ENCODE measurements at places on chromosomes 13 and 19.

DNA sequence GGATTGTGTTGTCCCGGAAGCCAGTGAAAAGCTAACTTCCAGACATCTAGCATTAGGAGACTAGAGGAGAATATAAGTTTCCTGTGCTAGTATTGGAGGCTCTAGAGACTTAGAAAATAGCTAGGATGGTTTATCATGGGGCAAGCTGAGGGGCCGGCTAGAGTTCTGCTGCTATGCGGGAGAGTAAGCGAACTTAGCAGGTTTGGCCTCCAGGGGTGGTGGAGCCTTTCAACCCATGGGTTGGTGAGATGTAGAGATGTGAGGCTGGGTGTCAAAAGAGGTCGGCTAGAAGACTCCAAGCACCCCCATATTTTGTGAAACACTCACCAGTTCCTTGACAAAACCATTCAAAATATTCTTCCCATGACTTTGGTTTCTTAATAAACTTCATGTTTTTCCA, 4.4 kb downstream of the SULT2A1 start:
- no peak for DNase-seq

DNA sequence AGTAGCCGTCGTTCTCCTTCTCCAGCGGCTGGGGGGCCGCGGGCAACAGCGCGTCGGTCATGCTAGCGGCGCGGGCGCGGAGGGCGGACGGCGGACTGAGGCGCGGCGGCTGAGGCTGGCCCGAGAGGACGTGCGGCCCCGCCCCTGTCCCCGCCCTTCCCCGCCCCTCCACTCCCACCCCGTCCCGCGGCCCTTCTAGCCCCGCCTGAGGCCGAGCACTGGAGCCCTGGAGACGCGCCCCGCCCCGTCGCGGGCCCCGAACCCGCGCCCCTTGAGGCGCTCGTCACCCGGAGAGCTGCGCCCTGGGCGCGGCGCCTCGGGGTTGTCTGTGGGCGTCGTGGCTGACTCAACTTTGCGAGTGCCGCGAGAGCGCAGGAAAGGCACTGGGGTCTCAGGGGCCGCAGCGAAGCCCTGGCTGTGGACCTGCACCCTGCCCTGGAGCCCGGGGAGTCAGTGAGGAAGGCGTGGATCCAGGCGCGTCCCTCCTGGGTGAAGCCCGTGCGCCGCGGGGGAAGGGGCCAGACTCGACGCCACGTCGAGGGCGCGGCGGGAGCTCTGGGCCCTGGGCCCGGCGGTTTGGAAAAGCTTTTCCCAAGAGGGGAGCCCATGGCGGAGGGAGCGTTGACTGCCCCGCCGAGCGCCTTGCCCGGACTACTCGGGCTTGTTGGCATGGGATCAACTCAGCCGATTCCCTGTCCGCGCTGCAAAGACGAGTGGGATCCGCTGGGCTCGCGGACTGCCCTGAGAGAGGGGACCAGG, at the start of gene RHPN2:
TSS of gene RHPN2 (minus strand) at position 97 of the 759 bp plus-strand sequence. CDS start at position 61, 36 bp downstream.
- no peak for DNase-seq

DNA sequence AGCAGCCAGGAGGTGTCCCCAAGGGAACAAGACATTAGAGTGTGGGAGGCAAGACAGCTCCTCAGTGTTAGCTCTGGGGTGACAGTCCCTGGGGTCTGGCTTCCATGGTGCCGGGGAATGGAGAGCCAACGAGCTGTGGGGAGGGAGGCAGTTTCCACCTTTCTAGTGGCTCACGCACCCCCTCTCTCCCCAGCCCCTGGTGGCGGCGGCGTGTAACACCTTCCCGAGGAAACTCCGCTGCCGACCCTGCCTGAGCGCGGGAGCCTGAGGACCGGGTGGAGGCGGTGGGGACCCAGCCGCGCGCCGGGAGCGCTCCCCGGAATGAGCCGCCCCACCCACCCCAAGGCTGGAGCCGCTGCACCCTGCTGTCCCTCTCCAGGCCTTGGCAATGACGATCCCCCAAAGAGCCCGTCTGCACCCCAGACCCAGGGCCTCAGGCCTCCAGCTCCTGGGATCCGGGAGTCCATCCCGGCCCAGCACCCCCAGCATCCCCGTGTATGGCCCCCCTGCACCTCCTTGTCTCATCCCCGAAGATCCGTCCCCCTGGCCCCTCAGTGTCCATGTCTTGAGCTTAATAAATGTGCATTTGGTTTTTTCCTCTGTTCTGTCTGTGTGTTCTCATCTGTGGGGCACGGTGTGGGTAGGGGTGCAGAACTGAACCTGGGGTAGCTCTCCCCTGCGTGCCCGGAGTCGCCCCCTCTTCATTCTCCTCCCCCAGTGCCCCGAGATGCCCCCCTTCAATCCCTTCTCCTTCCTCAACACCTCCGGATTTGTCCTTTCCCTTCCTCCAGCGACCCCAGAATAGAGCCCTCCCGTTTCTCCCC, 622 bp upstream of the FXYD5 start:
- no peak for DNase-seq

DNA sequence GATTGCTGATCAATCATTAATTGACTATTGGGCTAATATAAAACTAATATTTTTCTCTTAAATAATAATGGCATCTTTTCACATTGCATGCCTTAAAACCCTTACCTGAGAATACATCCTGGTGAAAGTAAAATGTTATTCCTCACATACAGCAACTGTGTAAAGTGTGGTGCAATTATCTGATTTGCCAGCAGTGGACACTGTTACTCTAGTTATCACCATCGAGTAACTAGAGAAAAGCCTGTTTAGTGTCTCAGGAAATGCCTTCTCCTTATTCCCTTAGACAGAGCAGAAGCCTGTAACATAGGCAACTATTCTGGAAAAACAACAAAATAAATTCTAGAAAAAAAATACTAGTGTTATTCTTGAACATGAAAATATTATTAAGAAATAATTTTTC, 459.8 kb downstream of the FGF14 start:
- DNase-seq, result no peak

- DNase-seq, result no peak
These were observed 22.4 kb upstream of the PLAUR start for GRCh38 chr19:43692385-43692784.

GRCh38 chr13:43676320-43676719, 110.5 kb downstream of the ENOX1 start:
- no peak for DNase-seq

- no peak for DNase-seq
These were observed 2041.4 kb downstream of the PCDH9 start for GRCh38 chr13:65188721-65189120.

DNA sequence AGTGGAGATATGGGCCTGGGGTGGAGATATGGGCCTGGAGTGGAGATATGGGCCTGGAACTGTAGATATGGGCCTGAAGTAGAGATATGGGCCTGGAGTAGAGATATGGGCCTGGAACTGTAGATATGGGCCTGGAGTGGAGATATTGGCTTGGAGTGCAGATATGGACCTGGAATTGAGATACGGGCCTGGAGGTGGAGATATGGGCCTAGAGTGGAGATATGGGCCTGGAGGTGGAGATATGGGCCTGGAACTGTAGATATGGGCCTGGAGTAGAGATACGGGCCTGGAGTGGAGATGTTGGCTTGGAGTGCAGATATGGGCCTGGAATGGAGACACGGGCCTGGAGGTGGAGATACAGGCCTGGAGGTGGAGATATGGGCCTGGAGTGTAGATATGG, 402 bp downstream of the KIR3DL3 start:
- no peak for DNase-seq

DNA sequence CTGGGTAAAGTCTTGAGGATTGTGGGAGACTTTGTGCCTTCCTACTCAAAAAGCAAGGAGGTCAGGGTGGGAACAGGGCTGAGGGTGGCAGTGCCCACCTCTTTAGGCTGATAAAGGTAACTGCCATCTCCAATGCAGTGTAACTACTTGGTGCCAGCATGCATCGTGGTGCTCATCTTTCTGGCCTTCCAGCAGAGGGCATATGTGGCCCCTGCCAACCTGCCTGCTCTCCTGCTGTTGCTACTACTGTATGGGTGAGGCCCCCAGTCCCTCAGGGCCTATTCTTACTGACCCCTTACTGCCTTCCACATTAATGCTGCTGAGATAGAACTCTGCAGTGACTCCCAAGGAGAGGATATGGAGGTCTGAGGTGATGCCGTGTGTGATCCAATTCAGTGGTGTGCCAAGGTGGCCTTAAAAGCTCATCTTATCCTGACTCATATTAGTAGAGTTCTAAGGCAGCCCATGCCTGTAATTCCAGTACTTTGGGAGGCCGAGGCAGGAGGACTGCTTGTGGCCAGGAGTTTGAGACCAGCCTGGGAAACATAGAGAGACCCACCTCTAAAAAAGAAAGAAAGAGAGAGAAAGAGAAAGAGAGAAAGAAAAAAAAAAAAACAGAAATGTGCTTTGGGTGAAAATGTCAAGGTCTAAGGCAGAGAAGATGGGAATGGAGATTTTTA, 9.7 kb upstream of the ARHGAP45 start:
- no peak for DNase-seq

DNA sequence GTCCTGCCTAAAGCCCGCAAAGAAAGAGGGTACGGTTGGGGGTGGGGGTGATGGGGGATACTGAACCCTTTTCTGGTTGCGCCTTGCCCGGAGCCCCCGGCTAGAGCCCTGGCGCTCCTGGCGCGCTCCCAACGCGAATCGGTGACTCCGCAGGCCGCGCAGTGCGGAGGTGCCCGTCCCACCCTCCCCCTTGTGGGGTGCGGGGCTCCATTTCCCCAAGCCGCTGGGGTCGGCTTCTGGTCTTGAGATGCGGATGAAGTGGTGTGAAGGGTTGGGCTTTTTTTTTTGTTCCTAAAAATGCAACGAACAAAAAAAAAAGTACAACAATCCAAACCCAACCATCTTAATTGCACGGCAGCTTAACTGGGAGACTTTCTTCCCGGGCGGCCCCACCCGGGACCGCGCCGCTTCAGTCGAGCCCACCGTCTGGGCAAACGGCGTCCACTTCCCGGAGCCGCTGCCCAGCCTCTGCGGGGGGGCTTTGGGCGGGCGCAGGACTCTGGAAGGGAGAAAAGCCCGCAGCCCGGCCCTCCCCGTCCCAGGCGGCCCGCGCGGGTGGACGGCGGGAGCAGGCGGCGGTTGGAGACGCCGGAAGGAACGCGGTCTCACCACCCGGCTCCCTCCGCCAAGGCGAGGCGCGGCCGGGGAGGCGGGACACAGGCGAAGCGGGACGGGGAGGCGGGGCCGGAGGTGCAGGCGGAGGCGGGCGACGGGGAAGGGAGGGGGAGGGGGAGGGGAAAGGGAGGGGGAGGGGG, 504 bp upstream of the TRIM13 start:
- DNase-seq, result peak; percentile 78

DNA sequence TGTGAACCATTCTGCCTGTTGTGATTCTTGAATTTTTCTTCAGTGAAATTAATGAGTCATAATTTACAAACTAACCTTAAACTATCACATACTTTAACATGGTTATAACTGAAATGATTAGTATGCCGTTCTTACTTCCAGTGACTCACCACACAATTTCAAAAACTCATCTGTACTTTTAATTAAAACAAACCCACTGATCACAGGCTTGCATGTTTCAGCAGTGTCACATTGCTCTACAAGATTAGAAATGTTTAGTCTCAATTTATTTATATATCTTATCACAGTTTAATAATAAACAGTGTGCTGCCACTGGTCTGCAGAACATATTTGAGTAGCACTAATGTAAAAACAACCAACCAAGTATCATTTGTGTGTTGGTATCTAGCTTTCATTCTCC, 2227.9 kb upstream of the PCDH20 start:
- DNase-seq, result no peak

DNA sequence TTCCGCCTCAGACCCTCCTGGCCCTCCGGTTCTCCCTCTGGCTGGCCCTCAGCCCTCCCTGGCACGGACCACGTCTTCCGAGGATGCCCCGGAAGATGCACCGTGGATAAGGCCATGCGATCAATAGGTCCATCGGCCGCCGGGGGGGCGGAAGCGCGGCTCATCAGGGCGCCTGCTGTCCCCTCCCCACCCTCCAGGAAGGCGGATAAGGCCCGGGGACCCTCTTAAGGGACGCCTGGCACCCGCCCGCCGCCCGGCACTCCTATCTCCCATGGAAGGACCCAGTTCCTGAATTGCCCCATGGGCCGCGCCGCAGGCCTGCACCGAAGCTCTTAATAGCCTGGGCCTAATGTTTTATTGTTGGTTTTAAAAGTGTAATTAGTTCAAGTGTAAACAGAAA, 46.2 kb upstream of the TCF3 start:
- no peak for DNase-seq

- no peak for DNase-seq
These were observed 6.2 kb downstream of the PPP1R15A start for GRCh38 chr19:48878196-48879024.

DNA sequence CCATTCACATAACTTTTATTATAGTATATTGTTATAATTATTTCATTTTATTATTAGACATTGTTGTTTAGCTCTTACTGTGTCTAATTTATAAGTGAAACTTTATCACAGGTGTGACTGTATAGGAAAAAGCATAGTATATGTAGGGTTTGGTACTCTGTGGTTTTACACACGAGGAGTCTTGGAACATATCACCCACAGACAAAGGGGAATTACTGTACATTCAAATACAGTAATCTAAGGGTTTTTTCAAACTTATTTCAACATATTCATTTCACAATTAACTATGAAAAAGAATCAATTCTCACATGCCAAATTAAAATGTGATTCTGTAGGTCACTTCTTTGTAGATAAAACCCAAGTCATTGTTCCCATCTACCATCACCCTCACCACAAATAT, 46.0 kb downstream of the RBM26 start:
- no peak for DNase-seq

- DNase-seq, result no peak
These were observed 4.9 kb upstream of the RGCC start for GRCh38 chr13:41452462-41452861.

- DNase-seq, result no peak
These were observed 137.0 kb downstream of the FLT1 start for GRCh38 chr13:28357911-28358433.

DNA sequence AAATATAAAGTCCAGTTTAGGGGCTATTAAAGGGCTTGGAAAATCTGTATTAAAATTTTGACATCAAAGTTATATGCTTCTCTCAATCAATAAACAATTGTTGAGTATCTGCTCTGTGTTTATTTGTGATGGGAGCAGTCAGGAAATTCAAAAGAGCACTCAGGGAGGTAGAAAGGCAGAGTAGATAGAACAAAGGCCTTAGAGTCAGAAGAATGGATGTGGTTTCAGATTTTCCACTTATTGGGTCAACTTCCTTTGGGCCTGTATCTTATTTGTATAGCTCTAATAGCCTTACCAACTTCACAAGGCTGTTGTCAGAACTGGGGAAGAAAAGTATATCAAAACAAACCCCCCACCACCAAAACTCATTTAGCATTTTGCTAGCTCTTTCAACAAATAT, 302.6 kb downstream of the SPRY2 start:
- no peak for DNase-seq

GRCh38 chr13:46555722-46556417, 2.9 kb downstream of the LRCH1 start:
- no peak for DNase-seq

DNA sequence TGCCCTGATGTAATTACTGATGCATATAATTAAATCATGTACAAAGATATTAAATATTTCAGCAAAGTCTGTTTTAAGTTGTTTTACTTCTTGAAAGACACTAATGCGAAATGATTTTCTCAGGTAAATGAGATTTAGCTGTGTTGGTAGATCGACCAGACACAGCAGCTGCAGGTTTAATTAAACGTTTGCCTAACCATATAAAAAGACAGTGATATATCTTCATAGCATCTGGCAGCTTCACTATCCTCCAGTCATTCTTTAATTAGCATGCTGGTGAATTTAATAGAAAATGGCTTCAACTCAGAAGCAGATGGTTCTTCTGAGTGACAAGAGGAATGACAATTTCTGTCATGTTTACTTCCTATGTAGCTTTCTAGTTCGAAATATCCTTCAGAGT, 69.3 kb downstream of the NHLRC3 start:
- no peak for DNase-seq
